GM10248 (cell line): ENCODE measurements at places on chromosomes 16 and 17.

DNA sequence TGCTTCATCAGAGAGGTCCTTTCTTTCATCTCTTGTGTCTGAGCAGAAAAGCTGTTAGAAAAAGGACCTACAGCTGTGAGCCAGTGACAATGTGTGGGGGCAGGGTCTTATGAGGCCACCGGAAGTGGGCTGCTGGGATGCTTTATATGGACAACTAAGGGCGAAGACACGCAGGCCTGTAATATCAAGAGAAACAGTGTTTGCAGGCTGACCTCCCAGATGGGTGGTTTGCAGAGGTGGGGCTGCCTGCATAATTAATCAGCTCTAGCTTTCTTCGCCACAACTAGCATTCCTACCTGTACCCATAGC lies 30.4 kb upstream of the SALL1 start:
- no peak for DNase-seq

GRCh38 chr17:82231312-82231561 lies 2.4 kb downstream of the SLC16A3 start:
- DNase-seq = no peak

GRCh38 chr16:56121156-56121500 lies 70.2 kb upstream of the GNAO1 start:
- DNase-seq = no peak

DNA sequence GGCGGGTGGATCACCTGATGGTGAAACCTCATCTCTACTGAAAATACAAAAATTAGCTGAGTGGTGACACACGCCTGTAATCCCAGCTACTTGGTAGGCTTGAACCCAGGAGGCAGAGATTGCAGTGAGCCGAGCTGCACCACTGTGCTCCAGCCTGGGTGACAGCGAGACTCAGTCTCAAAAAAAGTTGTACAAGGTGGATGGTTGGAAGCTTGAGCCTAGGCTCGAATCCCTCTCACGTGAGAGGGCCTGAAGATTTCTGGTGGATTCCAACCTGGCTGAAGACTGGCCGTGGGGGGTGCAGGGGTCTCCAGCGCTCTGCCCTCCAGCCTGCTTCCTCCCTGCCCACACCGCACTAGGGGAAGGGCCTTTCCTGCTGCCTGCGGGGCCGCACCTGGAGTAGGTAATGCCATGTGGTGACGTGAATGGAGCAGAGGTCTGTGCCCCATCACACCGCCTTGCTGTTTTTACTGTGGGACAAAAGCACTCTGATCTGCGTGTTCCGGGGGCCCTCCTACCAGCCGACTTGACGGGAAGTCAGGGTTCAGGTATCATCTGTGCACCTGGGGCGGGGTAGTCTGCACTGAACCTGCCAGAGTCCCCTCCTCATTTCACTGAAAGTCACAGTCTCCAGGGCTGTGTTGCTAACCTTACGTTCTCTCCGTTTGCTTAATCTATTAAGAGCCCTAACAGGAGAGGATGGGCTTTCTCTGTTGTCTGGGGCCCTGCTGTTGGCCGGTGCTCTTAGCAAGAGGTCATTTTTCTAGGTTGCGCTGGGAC lies 4.2 kb downstream of the RPL13 start:
- no peak for DNase-seq

- DNase-seq = no peak
These were observed 87.5 kb downstream of the BMERB1 start for GRCh38 chr16:15521758-15522509.

- no peak for DNase-seq
These were observed 24.5 kb downstream of the TRPV2 start for GRCh38 chr17:16439811-16440351.

GRCh38 chr17:1486802-1487695 lies 5.4 kb downstream of the MYO1C start:
- peak; percentile 71 for DNase-seq

DNA sequence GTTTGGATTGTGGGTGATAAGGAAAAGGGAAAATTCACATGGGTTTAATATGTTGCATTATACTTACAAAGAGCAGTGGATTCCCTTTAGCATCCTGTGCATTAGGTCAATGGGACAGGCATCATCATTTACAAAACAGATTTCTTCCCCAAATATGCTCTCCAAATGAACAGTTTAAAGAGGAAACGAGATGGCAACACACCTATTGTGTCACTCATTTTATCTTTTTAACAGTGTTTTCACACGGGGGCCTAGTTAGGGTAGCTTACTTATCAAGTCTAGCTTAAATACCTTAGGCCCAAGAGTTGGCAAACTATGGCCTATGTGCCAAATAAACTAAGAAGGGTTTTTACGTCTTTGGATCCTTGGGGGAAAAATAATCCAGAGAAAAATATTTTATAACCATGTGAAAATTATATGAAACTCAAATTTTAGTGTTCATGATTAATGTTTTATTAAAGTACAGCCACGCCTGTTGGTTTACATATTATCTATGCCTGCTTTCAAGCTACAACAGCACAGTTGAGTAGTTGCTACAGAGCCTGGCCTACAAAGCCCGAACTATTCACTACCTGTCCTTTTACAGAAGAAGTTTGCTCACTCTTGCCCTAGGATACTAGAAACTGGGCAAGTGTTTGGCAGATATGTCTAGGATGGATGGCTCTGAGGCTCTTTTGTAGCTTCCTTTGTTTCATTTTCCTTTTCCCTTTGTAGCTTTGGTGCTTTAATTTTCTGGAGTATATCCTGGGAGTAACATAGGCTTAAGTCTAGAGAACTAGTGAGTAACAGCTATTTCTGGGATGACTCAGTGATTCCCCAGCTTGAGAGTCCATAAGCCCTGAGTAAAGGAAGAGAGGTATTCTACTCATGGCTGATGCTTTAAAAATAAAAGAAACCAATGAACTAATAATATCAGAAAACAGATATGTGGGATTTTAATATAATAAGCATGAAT lies 12.4 kb downstream of the NUP93 start:
- DNase-seq = no peak

DNA sequence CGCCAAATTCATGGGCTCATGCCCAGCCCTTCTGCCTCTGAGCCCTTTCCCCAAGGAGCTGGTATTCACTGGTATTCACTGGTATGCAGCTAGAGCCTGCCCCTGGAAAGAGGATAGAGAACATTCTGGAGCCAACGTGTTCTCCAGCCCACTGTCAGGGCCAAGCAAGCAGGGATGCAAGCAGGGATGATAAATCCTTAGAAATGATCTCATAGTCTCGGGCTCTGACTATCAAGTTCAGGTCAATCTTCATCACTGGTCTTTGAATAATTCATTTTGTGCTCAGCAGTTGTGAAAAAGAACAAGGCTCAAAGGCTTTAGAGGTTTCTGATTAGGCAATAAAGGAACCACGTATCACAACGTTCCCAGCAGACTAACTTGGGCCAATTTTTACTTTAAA lies 57.3 kb downstream of the CACNG5 start:
- no peak for DNase-seq

DNA sequence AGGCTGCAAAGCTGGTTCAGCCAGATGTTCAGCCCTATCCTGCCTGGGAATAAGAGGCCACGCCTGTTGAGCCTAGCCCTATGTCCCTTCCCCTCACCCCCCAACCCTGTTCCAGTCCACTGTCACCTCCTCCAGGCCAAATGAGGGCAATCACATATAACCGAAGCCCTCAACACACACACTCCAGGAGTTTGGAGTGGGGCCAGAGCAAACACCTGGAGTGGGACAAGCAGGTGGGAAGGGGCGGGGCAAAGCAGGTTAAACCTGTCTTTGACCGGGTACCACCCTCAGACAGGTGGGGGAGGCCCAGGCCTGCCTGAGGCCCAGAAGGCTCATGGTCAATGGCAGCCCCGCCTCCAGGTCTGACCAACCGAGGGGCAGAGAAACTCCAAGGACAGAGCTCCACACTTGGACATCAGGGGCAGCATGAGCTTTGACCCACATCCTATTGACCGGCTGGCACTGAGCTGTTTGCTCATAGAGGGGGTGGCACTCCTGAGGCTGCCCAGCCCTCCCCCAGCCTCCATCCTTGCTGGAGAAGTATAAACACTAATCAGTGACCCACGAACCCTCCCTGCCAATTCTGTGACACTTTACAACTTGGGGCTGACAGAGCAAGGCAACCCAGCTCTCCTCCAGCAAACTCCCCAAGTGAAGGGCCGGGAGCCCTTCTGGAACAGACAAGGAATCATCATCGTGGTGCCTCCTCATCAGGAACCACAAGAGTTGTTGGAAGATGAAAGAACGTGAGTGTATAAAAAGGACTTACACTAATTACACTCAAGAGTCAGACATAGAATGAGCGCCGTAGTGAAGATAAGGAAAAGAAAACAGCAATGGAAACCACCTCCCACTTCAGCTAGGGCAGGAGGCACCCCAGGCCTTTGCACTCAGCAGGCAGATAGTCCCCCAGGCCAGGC lies 1.5 kb downstream of the ESRP2 start:
- no peak for DNase-seq

GRCh38 chr17:49378311-49378710 lies 16.3 kb upstream of the ZNF652 start:
- no peak for DNase-seq

- no peak for DNase-seq
These were observed 30.6 kb upstream of the BRD7 start for GRCh38 chr16:50399411-50399810.

DNA sequence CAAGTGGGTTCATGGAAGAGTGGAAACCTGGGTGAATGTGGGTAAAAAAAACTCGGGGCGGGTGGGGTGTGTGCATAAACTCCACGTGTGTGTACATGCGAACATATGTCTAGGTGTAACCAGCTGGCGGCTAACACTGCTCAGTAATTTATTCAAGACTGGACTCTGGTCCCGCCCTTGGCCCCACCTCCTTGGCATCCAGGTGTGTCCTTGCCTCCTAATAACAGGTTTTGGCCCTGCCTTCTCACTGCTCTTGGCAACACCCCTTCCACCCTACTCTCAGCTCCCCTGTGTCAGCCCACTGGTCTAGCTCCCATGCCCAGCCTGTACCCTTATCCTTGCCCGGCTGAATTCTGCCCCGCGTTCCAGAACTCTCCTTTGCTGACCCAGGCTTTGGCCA lies 8.3 kb downstream of the FLII start:
- no peak for DNase-seq

DNA sequence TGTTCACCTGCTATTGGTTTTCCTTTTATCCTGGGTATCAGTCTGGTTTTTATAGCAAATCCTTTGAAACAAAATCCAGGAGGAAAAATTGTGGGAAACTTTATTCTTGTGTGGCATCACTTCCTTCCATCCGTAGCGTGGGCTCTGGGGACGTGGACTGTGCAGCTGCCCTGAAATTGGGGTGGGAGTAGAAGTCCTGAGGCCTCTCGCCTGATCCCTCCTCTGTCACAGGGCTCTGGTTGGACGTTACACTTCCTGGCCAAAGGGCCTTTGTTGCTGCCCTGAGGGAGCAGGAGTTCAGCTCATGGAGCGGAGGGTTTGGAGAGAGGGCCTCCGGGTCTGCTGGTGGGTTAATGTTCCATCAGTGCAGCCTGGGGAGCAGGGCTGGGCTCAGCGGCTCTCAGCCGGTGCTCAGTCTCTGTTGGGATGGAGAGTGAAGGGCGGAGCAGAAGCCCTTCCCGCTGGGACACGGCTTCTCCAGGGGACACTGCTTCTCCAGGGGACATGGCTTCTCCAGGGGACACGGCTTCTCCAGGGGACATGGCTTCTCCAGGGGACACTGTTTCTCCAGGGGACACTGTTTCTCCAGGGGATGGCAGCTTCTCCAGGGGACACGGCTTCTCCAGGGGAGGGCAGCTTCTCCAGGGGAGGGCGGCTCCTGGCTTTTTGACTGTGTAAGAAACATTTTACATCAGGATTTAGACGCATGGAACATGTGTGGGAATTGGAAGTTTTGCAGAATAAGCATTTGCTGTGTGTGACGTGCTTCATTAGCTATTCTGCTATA lies 15.2 kb upstream of the RPL13 start:
- no peak for DNase-seq

- peak; percentile 73 for DNase-seq
These were observed 26.9 kb downstream of the GPT2 start for GRCh38 chr16:46911038-46911437.
